Peyer's patch (tissue), 4 donors: ENCODE measurements at places on chromosomes 1 and 21.
A peak's percentile ranks its signal among the peaks of the same experiment; 100 is the strongest.

GRCh38 chr1:85798419-85798818 is 90.2 kb upstream of the ZNHIT6 start:
- DNase-seq: no peak

- no peak for DNase-seq
Observed at GRCh38 chr1:31772669-31773248, 8.6 kb upstream of the ADGRB2 start.

DNA sequence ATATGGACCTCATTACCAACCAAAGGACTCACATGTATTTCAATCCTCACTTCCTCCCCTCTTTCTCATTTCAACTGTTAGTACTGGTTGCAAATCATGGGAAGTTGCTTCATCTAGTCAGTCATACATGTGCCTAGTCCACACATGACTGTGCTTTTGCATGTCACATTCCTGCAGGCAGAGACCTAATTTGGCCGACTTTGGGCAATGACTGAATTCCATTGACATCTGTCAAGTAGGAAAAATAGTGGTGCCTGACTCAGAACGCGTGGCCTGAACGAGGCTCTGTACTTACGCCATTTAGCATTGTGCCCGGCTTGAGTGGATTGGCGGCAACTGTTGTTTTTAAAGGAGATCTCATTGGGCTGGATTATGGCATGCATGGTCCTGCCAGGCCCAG is 18.0 kb downstream of the PTPRU start:
- DNase-seq: no peak

DNA sequence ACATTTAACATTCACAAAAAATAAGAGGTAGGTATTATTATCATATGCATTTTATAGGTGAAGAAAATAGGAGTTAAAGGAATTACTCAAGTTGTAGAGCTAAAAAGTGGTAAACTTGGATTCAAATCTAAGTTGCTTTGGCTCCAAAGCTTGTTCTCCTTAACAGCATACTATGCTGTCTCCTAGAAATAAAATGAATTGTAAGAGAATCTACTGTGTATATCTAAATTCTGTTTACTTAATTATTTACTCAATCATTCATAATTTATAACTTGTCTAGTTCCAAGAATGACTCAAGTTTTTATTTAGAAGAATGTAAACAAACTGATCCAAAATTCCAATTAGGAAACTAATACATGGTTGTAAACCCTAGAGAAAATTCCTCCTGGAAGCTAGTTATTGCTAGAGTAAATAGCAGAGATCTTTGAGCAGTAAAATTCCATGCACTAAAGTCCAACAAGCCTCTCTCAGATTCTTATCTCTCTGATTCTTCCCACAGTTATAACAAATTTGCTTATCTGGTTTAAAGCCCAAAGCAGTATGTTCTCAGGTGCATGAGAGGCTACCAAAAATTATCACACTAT is 132.5 kb upstream of the DPT start:
- no peak for DNase-seq

DNA sequence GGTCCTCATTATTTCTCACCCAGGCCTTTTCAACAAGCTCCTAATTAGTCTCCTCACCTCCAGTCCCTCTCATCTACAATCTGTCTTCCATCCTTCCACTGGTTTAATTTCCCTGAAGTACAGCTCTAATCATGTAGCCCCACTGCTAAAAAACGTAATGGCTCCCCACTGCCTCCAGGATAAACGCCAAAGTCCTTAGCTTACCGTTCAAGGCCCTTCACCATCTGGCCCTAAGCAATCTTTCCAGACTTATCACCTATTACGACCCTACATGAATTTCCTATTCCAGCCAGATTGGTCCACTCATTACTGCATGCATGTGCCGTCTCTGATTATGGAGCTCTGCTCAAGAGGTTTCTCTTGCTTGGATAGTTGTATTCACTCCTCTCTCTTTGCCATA is 83.1 kb upstream of the DAB1 start:
- no peak for DNase-seq

- peak; percentile 54 for DNase-seq
Observed at GRCh38 chr1:70504176-70504820, 93.2 kb downstream of the CTH start.

DNA sequence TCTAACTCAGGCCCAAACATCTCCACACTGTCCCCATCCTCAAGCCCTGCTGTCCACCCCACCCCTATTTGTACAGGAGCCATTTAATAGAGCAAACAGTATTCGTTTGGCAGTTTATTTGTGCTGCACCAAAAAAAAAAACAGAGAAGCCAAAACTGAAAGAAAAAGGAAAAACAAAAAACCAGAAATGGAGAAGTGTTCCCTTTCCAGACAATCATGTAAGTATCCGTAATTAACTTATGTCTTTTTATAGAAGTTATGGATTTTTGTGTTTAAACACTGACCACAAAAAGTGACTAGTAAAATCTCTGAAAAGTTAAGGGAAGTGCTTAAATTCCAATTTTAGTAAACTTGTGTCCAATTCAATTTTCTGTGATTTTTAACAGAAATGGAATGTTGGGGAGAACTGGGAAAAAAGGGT is 40.4 kb upstream of the ZBTB18 start:
- DNase-seq: no peak

GRCh38 chr1:235342039-235342438 is 13.7 kb downstream of the GGPS1 start:
- no peak for DNase-seq

GRCh38 chr21:42107881-42108553 is 36.9 kb downstream of the UMODL1 start:
- peak; percentile 84 for DNase-seq

DNA sequence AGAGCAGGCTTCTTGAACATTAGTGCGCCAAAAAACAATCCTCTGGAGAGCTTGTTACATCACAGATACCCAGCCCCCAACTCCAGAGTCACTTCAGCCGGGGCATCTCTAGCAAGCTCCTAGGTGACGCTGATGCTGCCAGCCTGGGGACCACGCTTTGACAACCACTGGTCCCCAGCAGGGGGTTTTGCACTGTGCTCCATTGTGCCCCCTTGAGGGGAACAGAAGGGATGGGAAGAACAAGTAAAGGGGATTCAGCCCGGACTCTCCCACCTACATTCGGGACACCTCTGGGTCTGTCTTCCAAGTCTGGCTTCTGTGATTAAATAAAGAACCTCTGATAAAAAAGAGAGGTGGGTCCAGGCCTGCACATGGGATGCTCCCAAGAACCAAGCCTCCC is 60.4 kb downstream of the ATP5PO start:
- no peak for DNase-seq

GRCh38 chr1:221756830-221757551 is 15.1 kb upstream of the DUSP10 start:
- no peak for DNase-seq

DNA sequence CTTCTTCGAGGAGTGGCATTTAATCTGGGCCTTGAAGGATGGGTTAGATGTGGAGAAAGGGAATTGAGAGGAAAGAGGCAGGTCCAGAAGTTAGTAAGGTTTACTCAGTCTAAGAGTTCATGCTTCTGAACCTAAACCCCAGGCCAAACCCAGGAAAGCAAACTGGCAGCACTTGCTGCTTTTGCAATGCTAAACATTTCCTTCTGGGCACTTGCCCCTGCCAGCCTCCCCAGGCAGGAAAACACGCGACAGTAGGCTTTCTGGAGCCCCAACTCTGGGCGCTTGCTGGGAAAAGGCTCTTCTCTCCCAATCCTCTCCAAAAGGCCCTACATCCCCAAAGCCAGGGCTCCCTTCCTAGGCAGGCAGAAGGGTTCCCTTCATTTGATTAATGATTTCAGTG is 2.5 kb downstream of the OLFML2B start:
- no peak for DNase-seq

GRCh38 chr21:28877318-28877884 is 115.3 kb downstream of the LTN1 start:
- no peak for DNase-seq

- peak; percentile 55 for DNase-seq
Observed at GRCh38 chr1:77825131-77825709, 45.8 kb downstream of the MIGA1 start.

GRCh38 chr1:204358605-204359004 is 1.1 kb downstream of the PLEKHA6 start:
- no peak for DNase-seq

- DNase-seq: no peak
Observed at GRCh38 chr1:78427506-78427905, 63.3 kb upstream of the PTGFR start.

GRCh38 chr21:35528116-35529042 is 479.3 kb upstream of the RUNX1 start:
- peak; percentile 54 for DNase-seq

DNA sequence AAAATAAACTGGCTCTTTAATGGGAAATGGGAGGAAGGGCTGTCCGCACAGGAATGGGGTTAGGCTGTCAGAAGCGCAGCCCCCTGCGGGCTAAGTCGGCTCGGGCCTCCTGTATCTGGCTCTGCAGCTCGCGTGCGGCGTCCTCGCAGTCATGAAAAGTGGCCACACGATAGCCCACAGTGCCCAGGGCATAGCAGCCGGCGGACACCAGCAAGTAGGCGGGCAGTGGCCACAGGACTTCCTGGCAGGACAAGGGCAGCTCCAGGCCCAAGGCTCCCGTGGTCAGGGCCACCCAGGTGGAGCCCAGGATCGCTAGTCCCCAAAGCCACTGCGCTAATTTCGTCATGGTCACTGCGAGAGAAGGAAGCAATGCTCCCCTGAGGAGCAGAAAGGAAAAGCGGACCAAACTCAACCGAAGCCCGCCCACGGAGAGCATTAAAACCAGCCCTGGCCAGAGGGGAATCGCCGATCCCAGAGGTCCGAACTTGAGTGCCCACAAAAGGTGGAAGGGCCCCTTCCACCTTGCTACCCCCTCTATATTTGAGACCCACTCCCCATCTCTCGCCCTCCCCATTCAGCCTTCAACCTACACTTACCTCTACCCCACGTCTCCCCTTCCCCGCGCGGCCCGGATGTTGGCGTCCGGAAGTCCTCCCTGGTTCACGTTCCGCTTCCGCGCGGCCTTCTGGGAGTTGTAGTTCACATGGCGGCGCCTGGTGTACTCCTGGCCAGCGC is at the start of gene DPM3:
DPM3 (minus strand) TSS at position 637 of the 735 bp plus-strand sequence; CDS start at position 346, 291 bp downstream.
- peak; percentile 96 for DNase-seq

DNA sequence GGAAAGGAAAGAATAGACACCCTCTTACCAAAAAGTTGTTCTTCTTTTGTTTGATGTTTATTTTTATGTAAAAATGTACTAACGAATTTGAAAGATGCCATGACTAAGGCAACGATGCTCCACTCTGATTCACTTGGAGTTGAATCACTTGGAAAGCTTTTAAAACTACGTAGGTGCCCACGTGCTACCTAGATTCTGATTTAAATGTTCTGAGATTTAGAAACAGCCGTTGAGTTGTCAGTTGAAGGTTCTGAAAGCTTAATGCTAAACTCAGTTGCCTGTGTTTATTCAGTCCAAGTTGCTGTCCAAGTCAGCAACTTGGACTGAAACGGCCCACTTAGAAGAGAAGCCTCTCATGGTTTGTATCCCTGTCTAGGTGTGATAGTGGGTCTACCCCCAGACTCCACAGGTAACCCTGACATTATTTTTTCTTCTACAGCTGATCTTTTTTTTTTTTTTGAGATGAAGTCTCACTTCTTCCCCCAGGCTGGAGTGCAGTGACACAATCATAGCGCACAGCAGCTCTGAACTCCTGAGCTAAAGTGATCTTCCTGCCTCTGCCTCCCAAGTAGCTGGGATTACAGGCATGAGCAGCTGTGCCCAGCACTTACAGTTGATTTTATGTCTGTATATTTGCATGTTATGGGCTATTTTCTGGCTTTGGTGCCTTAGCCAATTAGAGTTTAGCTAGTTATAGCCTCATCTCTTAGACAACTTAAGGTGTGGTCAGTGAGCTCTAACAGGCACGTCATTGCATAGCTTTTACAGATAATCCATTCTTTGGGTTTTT is 1.4 kb upstream of the VAMP4 start:
- DNase-seq: no peak

GRCh38 chr1:74235153-74235552 is at the start of gene TNNI3K:
Gene TNNI3K, plus strand, starts transcription at chr1:74235387. Its CDS starts 65 bp downstream, at chr1:74235452.
- DNase-seq: no peak

DNA sequence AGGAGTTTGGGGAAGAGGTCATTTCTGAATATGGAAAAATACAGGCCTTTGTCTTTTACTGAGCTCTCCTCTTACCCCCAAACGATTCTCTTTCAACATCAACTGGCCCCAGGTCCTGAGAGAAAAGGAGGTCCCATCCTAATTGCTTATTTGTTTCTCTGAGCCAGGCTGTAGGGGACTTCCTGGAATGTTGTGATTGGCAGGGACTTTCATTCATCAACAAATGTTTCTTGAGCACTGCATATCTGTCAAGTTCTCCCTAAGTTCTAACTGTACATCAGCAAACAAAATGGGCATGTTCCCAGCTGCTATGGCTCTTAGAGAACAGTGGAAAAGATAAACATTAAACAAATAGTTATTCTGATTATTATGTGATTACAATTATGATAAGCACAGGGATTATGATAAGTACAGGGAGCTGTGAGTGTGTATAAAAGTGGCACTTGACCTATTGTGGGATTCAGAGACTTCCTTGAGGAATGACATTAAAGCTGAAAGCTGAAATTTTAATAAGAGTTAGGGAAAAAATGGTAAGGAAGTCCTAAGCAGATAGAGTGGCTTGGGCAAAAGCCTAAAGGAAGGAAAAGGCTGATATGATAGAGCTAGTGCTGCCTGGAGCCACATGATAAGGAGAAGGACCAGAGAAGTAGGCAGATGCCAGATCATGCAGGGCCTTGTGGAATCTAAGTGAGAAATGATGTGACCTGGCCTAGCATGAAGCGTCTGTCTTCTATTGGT is 11.6 kb downstream of the GPX7 start:
- DNase-seq: no peak

DNA sequence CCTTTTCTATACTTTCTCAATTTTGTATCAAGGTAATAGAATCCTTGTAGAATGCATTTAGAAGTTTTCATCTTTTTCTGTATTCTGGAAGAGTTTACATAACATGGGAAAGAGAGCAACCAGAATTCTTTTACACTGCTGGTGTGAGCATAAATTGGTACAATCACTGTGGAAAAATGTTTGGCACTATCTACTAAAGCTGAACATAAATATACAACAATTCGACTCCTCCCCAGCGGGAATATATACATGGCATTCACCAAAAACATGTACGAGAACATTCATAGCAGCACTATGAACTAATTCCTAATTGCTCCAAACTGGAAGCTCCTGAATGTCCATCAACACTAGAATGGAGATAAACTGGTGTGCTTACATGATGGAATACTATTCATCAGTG is 1.8 kb upstream of the ACBD6 start:
- DNase-seq: no peak

- DNase-seq: peak; percentile 87
Observed at GRCh38 chr1:1291548-1292441, 11.6 kb downstream of the SCNN1D start.

DNA sequence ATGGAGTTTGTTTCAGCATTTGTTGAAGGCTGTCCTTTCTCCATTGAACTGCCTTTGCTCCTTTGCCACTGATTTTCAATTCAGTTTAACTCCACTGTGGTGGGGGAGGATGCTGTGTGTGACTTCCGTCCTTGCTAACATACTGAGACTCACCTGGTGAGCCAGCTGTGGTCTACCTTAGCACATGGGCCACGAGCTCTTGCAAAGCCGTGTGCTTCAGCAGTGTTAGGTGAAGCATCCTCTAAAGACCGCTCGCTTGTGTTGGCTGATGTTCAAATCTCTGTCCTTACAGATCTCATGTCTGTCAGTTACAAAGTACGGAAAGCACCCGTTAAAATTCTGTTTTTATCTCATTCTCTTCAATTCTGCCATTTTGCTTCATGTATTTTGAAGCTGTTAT is 3.6 kb upstream of the SPATC1L start:
- peak; percentile 35 for DNase-seq

- no peak for DNase-seq
Observed at GRCh38 chr1:184052750-184053149, 1.2 kb downstream of the TSEN15 start.

GRCh38 chr1:53087332-53088285 is 25.6 kb downstream of the PODN start:
- DNase-seq: no peak
